ENCODE measurements at places on chromosomes 6 and 20.

GRCh38 chr6:9543649-9544048, 871.2 kb downstream of the TFAP2A start:
- no peak for DNase-seq

- DNase-seq: no peak
Measured at GRCh38 chr20:22861990-22862389, 173.1 kb upstream of the SSTR4 start.

GRCh38 chr6:117498159-117498558, 15.7 kb downstream of the DCBLD1 start:
- no peak for DNase-seq

DNA sequence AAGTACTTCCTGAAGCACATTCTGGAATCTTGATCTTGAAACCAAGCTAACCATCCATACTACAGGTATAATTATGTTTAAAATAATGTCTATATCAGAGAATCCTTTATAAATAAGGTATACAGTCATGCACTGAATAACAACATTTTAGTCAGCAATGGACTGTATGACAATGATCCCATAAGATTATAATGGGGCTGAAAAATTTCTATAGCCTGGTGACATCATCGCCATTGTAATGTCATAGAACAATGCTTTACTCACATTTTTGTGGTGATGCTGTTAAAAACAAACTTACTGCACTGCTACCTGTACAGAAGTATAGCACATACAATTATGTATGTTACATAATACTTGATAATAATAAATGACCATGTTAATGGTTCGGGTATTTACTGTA, 31.8 kb downstream of the RNF146 start:
- no peak for DNase-seq

GRCh38 chr6:95521181-95521580, 56.2 kb upstream of the MANEA start:
- DNase-seq: no peak

- no peak for DNase-seq
Measured at GRCh38 chr20:19122395-19122794, 90.0 kb upstream of the SLC24A3 start.

DNA sequence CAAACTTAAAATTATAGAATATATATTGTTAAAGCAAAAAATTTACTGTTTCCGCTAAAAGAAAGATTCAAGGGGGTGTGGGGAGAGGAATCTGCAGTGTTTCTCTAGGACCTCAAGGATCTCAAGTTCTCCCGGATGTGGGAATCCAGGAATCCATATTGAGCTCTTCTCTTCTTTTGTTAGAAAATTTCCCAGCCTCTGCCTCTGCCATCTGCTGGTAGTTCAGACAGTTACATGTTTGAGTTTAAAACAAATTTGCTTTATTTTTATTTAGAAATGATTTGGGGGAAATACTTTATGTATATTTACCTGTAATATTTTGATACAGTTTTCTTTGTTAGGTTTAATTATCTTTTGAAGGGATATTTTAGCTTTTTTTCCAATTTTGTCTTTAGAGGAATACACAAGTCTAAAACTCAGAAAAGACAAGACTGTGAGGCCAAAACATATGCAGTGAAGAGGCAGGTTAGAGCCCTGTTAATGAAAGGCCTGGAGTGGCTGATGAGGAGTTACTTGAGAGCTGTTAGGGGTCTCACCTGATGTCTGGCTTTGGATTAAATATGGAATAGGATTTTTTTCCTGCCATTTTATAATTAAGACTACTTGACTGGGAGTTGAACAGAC, 268.8 kb downstream of the ARID1B start:
- DNase-seq: peak; percentile 13

- DNase-seq: no peak
Measured at GRCh38 chr6:95660544-95660943, 83.2 kb downstream of the MANEA start.

GRCh38 chr20:23179766-23180403, 93.8 kb upstream of the CD93 start:
- DNase-seq: no peak

- no peak for DNase-seq
Measured at GRCh38 chr6:87756858-87757257, 54.8 kb upstream of the AKIRIN2 start.

DNA sequence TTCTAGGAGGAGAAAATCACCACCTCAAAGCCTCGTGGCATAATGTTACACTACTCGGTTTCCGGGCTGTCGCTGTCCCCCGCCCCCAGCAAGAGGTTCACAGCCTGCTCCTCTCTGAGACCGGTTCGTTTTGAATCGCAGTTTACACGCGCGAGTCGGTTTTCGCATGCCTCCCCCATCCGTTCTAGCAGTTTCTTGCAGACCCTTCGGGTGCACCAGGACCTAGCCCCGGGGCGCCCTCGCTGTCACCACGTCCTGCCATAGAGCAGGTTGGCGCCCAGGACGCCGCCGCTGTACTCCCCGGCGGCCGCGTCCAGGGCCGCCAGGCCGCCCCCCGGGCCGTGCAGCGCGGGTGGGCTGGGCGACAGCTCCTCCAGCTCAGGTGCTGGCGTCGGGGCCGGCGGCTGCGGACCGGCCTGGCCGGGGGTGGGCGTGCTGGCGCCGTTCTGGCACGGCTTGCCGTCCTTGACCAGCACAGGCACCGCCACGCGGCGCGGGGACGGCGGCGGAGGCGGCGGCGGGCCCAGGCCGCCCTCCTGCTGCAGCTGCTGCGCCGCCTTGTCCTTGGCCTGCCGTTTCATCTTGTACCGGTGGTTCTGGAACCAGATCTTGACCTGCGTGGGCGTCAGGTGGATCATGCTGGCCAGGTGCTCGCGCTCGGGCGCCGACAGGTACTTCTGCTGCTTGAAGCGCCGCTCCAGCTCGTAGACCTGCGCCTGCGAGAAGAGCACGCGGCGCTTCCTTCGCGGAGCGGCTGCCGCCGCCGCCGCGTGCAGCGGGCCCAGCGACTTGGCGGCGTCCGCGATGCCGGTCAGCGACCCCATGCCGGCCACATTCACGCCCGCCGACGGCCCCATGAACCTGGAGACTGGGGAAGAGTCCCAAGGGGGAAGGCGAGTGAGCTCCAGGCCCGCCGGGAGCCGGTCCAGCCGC, 1.4 kb downstream of the NKX2-4 start:
- no peak for DNase-seq

DNA sequence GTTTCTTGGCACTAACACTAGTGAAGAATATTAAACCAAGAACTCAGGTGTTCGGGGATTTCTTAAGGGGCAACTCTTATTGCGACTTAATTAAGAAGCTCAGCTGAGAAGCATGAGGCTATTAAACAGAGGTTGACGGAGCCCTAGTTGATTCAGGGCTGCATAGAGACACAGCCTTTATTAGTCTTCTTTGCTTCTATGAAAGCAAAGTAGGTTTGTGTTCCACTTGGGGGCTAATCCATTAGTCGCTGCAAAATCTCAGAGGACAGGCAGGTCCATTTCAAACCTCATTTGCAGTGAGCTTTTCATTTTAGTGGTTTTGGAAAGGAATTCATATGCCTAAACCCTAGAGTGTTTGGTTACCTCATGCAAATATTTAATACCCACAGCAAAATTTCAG, 506.6 kb upstream of the SULF2 start:
- peak; percentile 38 for DNase-seq

- DNase-seq: no peak
Measured at GRCh38 chr20:20085071-20085470, 32.7 kb downstream of the CFAP61 start.

- no peak for DNase-seq
Measured at GRCh38 chr20:7463290-7463689, 477.0 kb downstream of the HAO1 start.

DNA sequence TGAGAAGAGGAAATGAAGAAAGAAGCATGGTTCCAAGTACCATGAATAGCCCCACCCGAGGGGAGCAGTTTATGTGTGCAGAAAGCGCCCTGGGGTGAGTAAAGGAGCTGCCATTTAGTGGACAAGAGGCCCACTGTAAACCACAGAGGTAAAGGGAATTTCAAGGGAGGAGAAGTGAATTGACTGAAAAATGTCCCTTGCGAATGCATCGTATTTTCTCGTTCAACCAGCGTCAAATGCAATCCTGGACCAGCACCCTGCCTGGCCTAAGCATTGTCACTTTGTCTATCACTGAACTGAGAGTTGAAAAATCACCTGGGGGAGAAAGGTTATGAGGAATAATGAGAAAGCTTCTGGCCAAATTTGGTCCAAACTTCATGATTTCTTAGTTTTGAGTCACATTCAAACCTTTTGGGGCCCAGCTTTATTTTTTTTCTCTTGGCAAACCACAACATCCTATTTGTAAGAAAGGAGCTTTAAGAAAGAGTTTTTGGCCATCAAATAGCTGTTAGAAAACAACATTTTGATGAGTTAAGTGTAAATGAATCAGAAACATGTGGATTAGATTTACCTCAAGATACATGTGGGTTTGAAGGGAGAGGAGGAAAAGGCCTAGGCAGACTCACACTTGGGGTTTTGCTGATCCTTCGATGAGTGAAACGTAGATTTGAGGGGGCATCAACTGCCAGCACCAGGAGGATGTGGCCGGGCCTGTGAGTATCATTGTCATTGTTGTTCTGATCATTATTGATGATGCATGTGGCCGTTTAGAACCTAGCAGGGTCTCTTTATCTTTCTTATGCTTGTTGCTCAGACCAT, 214.0 kb downstream of the CLIC5 start:
- DNase-seq: no peak

GRCh38 chr20:50680105-50680960, 11.0 kb downstream of the RIPOR3 start:
- no peak for DNase-seq

GRCh38 chr6:160272707-160273106, 14.1 kb upstream of the SLC22A2 start:
- no peak for DNase-seq

DNA sequence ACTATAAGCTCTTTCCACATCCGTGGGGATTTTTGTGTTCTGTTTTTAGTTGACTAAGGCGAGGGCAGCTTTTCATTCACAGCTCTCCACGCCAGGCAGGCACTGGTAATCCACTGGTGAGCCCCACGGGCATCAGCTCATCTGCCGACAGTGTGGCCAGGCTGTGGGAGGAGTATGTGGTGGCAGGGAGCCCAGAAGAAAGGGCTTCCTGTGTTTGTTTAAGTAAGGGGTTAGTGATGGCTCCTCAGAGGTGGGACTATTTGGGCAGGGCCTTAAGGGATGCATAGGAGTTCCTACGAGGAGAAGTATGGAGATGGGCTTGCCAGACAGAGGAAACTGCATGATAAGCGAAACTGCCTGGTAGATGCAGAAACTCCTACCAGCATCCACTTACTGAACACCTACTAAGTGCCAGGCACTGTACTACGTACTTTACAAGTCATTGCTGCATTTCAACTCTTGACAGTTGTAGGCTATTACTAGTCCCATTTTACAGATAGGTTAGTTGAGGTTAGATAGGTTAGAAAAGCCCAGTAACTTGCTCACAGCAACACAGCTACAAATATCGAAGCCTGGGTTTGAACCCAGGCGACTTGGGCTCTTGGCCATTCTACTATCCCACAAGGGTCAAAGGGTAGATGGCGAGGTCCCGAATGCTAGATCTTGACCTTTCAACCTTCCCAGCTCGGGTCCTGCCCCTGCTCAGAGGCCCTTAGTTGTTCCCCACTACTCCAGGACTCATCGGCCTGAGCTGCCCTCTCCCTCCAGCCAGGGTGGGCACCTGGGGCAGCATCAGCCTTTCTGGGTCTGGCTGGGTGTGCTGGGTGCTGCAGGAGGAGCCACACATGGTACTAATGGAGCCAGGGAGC, 55.1 kb downstream of the CEBPB start:
- no peak for DNase-seq

DNA sequence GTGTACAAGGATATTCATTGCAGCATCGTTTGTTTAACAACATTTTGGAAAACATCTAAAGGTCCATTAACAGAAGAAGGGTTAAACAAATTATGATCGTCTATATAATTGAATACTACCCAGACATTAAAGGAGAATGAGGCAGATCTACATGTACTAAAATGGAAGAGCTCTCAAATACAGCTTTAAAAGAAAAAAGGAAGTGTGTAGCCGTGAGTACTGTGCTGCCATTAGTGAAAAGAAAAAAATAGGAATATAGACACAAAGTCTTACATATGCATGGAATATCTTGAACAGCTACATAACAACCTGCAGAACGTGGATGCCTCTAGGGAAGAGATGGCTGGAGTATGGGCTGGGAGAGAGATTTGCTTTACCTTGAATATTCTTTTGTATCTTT, 37.9 kb downstream of the PRDM1 start:
- no peak for DNase-seq

DNA sequence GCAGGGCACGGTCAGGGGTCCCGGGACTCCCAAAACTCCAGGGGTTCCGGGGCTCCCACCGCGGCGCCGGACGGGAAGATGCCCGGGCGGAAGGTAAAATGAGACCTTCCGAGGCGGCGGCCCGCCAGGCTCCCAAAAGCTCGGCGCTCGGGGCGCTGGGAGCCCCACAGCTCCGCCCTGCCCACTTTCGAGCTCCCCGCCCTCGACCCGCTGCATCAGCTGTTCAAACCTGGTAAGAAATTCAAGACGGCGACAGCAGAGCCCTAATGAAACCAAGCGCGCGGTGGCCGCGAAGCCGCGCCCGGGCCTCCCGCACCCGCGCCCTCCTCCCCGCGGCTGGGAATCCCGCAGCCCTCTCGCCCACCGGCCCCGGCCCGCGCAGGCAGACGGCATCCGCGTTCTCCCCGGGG, 369 bp downstream of the SLC4A11 start:
- peak; percentile 4 for DNase-seq

DNA sequence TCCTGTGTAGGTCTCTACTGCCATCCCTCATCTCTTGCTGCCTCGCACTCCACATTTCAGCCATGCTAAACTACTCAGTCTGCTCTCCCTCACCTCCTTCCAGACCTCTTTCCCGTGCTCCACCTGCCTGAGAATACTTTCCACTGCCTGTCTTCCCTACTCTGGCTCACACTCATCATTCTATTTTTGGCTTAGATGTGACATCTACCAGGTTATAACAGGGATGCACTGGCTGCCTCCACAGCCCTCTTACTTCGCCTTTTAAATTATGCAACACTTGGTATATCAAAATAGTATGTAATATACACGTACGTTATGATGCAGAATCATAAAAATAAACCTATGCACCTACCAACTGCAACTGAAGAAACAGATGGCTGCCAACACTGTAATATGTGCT, 222.8 kb upstream of the DTNBP1 start:
- no peak for DNase-seq

GRCh38 chr20:16314748-16315159, 258.5 kb downstream of the KIF16B start:
- no peak for DNase-seq

GRCh38 chr20:3315136-3315535, 76.1 kb upstream of the SLC4A11 start:
- no peak for DNase-seq

DNA sequence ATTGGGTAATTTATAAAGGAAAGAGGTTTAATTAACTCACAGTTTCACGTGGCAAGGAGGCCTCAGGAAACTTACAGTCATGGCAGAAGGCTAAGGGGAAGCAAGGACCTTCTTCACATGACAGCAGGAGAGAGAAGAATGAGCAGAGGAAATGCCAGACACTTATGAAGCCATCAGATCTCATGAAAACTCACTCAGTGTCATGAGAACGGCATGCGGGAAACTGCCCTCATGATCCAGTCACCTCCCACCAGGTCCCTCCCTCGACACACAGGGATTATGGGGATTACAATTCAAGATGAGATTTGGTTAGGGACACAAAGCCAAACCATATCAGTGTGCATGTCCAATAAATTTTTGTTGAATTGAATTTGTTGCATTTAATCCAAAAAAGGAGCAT, 52.0 kb downstream of the ECT2L start:
- no peak for DNase-seq

- DNase-seq: no peak
Measured at GRCh38 chr6:3939964-3940363, 90.8 kb downstream of the FAM50B start.

- no peak for DNase-seq
Measured at GRCh38 chr6:105680131-105680530, 277.2 kb upstream of the PREP start.

- no peak for DNase-seq
Measured at GRCh38 chr6:92708945-92709344, 710.4 kb downstream of the EPHA7 start.
